H1 (cell line): ENCODE measurements at places on chromosomes 5 and 9.
A peak's percentile ranks its signal among the peaks of the same experiment; 100 is the strongest.

DNA sequence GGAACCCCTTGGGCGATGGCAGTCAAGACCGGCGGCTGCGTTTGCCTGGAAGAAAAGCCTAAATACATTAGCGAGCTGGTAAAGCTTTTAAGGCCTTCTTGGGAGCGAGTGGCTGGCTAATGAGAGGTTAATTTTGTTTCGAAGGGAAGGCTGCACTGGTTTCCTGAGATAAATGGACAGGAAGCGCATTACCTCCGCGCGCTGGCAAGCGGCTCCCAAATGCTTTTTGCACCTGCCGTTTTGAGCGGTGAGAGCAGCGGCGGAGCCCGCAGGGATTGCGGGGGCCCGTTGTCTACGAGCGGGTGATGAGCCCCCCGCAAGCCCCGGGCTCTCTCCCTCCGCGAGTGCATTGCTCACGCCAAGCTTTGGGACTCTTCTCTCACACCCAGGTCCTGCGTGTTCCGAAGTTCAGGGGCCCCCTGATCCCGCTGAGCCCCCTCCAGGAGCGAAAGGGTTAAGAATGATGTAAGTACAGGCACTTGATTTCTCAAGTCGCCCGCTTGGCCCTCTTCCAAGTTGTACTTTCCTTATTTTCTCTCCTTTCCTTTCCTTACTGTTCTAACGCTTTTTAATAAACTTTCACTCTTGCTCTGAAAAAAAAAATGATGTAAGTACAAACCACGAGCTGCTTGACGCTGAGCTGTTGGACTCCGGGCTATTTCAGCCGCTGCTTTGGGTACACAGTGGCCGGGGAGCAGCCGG lies 3.1 kb upstream of the RGMB start:
- no peaks in the 10 kb centered on the region for H3K36me3 ChIP-seq
- DNase-seq, result no peak
- H3K4me1 ChIP-seq, result peaks cover under 1% of the 10 kb centered on the region; the same call in 1 of the 2 replicates
- peaks cover 9% of the 10 kb centered on the region for H3K27me3 ChIP-seq
- no peak overlapping the region for H3K27ac ChIP-seq
- peak overlapping the region; percentile 91 for H3K4me3 ChIP-seq

DNA sequence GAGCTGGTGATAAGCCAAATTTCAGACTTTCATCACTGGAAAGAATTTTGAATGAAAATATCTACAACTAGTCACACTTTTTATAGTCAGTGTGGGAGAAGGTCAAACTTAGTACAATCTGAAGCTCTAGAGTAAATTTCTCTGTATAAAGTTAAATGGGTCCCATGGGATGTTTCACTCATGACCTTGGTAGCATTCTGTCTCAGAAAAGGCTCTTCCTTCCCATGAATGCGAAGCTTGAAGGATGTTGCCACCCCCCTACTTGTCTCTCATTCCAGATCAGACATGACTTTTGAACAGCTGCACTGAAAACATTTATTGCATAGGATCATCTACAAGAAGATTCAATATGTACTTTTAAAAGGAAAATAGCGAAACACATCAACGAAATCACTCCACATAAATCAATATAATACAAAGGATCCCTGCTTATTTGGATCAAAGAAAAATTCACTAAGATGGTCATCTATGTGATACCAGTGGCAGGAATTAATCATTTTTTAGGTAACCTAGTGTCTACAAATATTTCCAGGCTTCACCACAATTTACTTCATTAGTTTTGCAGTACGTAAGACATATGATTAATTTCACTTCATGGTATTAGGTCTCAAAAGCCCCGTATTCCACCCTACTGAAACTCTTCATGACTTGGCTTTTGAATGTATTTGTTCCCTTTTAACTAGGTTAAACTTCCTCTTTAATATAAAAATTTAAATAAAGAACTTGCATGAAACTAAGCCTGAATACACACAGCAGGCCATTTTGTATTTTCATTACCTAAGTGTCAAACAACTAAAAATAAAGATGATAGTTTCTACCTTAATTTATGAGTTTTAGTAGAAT lies 4.4 kb downstream of the ST8SIA4 start:
- peaks cover 24% of the 10 kb centered on the region for H3K27me3 ChIP-seq
- DNase-seq, result no peak
- no peaks in the 10 kb centered on the region; the same call in none of the 2 replicates for H3K4me1 ChIP-seq
- H3K4me3 ChIP-seq, result no peak overlapping the region
- no peak overlapping the region for H3K27ac ChIP-seq

- H3K36me3 ChIP-seq, result no peaks in the 10 kb centered on the region
- H3K27ac ChIP-seq, result no peak overlapping the region
- no peaks in the 10 kb centered on the region for H3K4me1 ChIP-seq
- no peak overlapping the region for H3K4me3 ChIP-seq
Measured at GRCh38 chr9:18365651-18366050, 108.3 kb upstream of the ADAMTSL1 start.

DNA sequence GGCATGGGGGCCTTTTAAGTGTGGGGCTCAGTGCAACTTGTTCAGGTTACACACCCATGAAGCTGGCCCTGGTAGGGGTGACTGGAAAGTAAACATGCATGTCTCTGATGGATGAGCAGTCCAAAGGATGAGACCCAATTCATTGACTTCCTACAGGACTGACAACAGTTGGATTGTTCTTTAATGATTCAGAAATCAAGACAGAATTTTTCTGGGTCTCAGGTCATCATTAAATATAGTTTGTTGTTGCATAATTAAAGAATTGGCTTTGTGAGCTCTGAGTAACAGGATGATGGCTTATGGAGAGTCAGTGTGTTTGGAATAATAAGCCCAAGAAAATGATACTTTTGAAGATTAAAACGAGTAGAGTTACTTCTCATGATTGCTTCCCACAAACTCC lies 604.2 kb upstream of the CLINT1 start:
- no peaks in the 10 kb centered on the region for H3K36me3 ChIP-seq
- H3K4me1 ChIP-seq, result no peaks in the 10 kb centered on the region
- DNase-seq, result no peak

- no peak for DNase-seq
- no peaks in the 10 kb centered on the region for H3K27me3 ChIP-seq
- no peak overlapping the region for H3K27ac ChIP-seq
Measured at GRCh38 chr5:1343931-1344901, 683 bp downstream of the CLPTM1L start.

GRCh38 chr5:6872441-6873160 lies 159.4 kb downstream of the TENT4A start:
- DNase-seq, result no peak
- no peaks in the 10 kb centered on the region for H3K4me1 ChIP-seq
- no peak overlapping the region for H3K4me3 ChIP-seq
- H3K36me3 ChIP-seq, result no peaks in the 10 kb centered on the region; the same call in 1 of the 2 replicates
- no peak overlapping the region for H3K27ac ChIP-seq

DNA sequence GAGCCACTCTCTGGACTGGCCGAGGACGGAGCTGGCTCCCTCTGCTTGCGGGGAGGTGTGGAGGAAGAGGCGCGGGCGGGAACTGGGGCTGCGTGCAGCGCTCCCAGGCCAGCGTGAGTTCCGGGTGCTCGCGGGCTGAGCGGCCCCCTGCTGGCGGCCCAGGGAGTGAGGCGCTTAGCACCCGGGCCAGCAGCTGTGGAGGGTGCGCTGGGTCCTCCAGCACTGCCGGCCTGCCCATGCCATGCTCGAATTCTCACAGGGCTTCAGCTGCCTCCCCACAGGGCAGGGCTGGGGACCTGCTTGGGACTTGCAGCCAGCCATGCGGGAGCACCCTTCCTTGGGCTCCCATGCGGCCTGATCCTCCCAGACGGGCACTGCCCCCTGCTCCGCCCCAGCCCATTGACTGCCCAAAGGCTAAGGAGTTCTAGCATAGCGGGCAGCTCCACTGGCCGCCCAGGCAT lies 416.9 kb downstream of the MRPS30 start:
- no peak overlapping the region for H3K4me3 ChIP-seq
- no peaks in the 10 kb centered on the region for H3K4me1 ChIP-seq
- H3K27me3 ChIP-seq, result no peaks in the 10 kb centered on the region
- H3K27ac ChIP-seq, result no peak overlapping the region

- H3K36me3 ChIP-seq, result no peaks in the 10 kb centered on the region
- H3K27me3 ChIP-seq, result no peaks in the 10 kb centered on the region
- DNase-seq, result no peak
- no peak overlapping the region for H3K27ac ChIP-seq
- H3K4me3 ChIP-seq, result no peak overlapping the region
Measured at GRCh38 chr5:59560553-59560952, 333.0 kb downstream of the PDE4D start.

DNA sequence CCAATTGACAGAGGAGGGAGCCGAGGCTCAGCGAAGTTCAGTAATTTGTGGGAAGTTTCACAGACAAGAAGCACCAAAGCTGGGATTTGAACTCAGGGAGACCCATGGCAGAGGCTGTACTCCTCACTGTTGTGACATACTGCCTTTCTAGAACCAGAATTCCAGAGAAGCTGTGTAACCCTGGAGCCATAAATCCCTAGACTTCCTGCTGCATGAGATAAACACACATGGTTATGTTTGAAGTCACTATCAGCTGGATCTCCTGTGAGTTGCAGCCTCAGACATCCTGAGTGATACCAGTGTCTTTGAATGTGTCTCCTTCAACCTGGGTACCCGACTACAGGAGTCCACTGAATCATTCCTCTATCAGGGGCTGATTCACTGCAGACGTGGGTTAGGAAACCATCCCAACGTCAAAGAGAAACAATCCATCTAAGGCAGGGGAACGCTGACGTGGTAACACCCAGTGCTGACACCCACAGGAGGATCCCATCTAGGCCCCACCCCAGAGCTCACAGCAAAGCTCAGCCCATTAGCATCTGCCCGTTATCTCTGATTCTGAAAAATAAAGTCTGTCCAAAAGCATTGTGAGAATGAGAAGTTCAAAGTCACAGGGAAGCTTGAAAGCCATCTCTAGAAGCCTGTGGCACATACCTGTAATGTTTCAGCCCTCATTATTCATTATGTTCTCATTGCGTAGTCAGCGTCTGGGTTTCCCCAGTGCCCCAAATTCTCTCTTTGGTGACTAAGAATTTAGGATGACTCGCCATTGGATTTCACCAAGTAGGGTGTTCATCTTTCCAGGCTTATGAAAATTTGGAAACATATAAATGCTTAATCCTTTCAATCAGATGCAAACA lies 36.3 kb upstream of the BASP1 start:
- DNase-seq, result no peak
- no peaks in the 10 kb centered on the region for H3K27me3 ChIP-seq
- H3K4me3 ChIP-seq, result no peak overlapping the region
- no peaks in the 10 kb centered on the region for H3K36me3 ChIP-seq
- no peak overlapping the region for H3K27ac ChIP-seq

DNA sequence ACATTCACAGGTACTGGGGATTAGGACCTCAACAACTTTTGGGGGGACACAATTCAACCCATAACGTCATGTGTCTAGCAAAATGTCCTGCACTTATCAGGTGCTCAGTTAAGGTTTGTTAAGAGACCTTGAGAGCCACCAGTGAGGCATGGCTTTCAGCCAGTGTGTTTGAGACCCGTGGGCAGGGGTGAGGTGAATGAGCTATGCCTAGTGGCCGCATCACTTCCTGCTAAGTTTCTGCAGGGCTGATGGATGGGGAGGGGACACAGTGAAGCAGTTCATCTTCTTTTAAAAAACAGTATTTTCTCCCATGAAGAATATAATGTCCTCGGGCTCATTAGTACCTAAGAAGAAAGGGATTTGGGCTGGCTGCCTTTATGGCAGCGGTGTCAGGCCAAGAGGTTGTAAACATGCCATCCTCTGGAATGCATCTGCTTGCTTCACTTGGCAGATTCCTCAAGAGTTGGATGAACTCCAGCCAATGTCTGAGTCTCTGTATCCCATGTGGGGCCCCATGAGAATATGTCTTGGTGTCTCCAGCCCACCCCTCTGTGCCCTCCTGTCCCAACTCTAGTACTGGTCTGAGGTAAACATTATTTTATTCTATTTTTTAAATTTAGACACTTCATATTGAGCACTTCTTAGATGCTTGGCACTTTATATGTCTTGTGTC lies 282.2 kb downstream of the CWC27 start:
- no peak overlapping the region for H3K4me3 ChIP-seq
- H3K27me3 ChIP-seq, result no peaks in the 10 kb centered on the region
- no peaks in the 10 kb centered on the region for H3K4me1 ChIP-seq
- DNase-seq, result no peak
- H3K36me3 ChIP-seq, result no peaks in the 10 kb centered on the region

GRCh38 chr5:132839426-132840301 lies 9.2 kb upstream of the SHROOM1 start:
- no peak for DNase-seq
- no peaks in the 10 kb centered on the region for H3K4me1 ChIP-seq
- no peak overlapping the region for H3K4me3 ChIP-seq
- H3K27ac ChIP-seq, result no peak overlapping the region
- H3K36me3 ChIP-seq, result no peaks in the 10 kb centered on the region

GRCh38 chr5:154301726-154302125 lies 111.2 kb downstream of the GALNT10 start:
- no peak overlapping the region for H3K4me3 ChIP-seq
- no peak overlapping the region for H3K27ac ChIP-seq
- H3K36me3 ChIP-seq, result no peaks in the 10 kb centered on the region

- H3K27ac ChIP-seq, result no peak overlapping the region
- H3K4me3 ChIP-seq, result no peak overlapping the region
- H3K27me3 ChIP-seq, result peaks cover 2% of the 10 kb centered on the region
- H3K4me1 ChIP-seq, result no peaks in the 10 kb centered on the region
- no peak for DNase-seq
- H3K36me3 ChIP-seq, result no peaks in the 10 kb centered on the region
Measured at GRCh38 chr9:126113176-126113575, 213.5 kb upstream of the MVB12B start.

DNA sequence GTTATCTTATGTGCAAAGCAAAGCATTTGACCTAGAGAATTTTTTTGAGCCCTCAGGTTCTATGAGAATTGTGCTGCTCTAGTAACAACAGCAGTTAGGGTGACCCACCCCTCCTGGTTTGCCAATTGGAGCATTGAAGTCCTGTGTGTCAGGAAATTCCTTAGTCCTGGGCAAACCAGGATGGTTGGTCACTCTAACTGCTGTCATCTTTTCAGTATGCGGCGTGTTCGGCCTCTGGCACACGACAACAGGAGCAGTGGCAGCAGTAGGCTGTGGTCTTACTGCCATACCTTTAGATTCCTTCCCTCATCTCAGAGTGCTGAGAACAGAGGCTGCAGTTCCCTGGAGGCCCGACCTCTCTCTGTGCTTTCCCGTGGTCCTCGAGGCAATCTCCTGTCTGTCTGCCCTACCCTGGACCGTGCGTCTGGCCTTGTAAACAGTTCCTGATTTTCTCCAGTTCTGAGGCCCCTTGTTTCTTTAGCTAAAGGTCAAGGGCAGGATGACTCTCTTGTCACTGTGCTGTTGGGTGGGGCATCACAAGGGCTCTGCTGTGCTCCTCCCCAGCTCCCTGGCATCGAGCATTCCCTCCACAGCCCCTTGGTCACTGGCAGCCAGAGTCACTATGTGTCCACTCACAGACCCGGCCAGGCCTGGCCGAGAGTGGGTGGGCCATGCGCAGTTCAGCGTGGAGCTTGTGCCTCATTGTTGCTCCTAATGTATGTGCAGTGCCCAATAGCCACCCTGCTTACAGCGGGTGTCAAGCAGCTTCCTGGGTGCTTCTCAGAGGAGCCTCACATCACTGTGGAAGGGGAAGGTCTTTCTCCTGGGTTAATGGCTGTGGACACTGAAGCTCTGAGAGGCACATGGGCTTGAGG lies 18.5 kb upstream of the COL15A1 start:
- H3K27ac ChIP-seq, result no peak overlapping the region
- no peak overlapping the region for H3K4me3 ChIP-seq
- H3K4me1 ChIP-seq, result peaks cover 2% of the 10 kb centered on the region; the same call in 1 of the 2 replicates
- no peak for DNase-seq
- H3K36me3 ChIP-seq, result no peaks in the 10 kb centered on the region
- H3K27me3 ChIP-seq, result no peaks in the 10 kb centered on the region
